ENCODE measurements at places on chromosomes 4 and X. TPM values are rescaled to one million over a fixed set of nuclear protein-coding genes. Genes with fewer than 3 reads are reported as not detected.

PABPC5 gene
- 0.87 TPM for total RNA-seq

FDCSP gene
- not detected for total RNA-seq

NUDT10 gene
- total RNA-seq, result 0.19 TPM

RAB33A gene
- total RNA-seq, result 0.32 TPM

IL13RA2 gene
- total RNA-seq, result not detected

HPGDS gene
- 3.1 TPM for total RNA-seq

VSIG1 gene
- total RNA-seq, result not detected

UGT2A1 gene
- not detected for total RNA-seq

EDA2R gene
- 1.4 TPM for total RNA-seq

FAM241A gene
- 8.8 TPM for total RNA-seq

CXCL6 gene
- total RNA-seq, result 0.27 TPM

EREG gene
- total RNA-seq, result not detected

DDIT4L gene
- 0.43 TPM for total RNA-seq

AFP gene
- total RNA-seq, result not detected

PNMA6E gene
- not detected for total RNA-seq

LRP2BP gene
- total RNA-seq, result 2.4 TPM

CXXC4 gene
- total RNA-seq, result 5.4 TPM

FREM3 gene
- not detected for total RNA-seq

USP51 gene
- total RNA-seq, result 1.2 TPM

AFM gene
- not detected for total RNA-seq

CT45A10 gene
- not detected for total RNA-seq

PNMA6F gene
- total RNA-seq, result not detected

MBNL3 gene
- total RNA-seq, result 27.5 TPM

TMPRSS11B gene
- not detected for total RNA-seq

RIBC1 gene
- 0.62 TPM for total RNA-seq

G6PD gene
- total RNA-seq, result 15.0 TPM

TRPC3 gene
- total RNA-seq, result 0.14 TPM

ZIC3 gene
- not detected for total RNA-seq

PALLD gene
- 977 TPM for total RNA-seq

MAGEA1 gene
- not detected for total RNA-seq

GRIA3 gene
- total RNA-seq, result 0.73 TPM

BEND2 gene
- not detected for total RNA-seq

SLITRK4 gene
- 0.38 TPM for total RNA-seq

MAGEA11 gene
- not detected for total RNA-seq

SPANXA2 gene
- not detected for total RNA-seq

CXCL8 gene
- not detected for total RNA-seq

GPR173 gene
- 0.35 TPM for total RNA-seq

SSX4 gene
- total RNA-seq, result not detected

SPATA4 gene
- not detected for total RNA-seq
